ENCODE measurements at places on chromosomes 11 and 22.
A peak's percentile ranks its signal among the peaks of the same experiment; 100 is the strongest.

DNA sequence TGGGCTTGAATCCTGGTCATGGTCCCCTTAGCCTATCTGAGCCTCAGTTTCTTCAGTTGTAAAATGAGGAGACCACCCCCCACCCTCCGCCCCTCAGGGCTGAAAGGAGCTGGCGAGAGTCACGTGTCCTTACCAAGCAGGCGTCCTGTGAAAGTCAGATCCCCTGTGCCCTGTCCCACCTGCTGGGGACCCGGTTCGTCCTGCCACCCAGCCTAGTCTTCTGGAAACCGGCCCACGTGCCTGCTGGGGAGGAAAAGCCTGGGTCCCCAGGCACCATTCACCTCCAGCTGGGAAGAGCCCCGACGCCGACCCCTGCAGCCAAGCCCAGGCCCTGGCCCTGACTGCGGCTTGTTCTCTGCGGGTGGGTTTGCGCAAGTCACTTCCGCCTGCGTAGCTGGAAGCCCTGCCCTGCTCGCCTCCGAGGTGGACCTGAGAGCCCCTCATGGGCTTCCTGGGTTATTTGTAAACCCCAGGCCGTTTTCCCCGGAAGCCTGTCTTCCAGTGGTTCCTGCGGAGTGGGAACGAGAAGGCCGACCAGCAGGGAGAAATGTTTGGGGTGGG, 679 bp upstream of the SSH3 start:
- DNase-seq = no peak

GRCh38 chr22:27456696-27457503, 344.7 kb downstream of the MN1 start:
- no peak for DNase-seq

GRCh38 chr11:105636496-105636895, 26.6 kb downstream of the GRIA4 start:
- no peak for DNase-seq

DNA sequence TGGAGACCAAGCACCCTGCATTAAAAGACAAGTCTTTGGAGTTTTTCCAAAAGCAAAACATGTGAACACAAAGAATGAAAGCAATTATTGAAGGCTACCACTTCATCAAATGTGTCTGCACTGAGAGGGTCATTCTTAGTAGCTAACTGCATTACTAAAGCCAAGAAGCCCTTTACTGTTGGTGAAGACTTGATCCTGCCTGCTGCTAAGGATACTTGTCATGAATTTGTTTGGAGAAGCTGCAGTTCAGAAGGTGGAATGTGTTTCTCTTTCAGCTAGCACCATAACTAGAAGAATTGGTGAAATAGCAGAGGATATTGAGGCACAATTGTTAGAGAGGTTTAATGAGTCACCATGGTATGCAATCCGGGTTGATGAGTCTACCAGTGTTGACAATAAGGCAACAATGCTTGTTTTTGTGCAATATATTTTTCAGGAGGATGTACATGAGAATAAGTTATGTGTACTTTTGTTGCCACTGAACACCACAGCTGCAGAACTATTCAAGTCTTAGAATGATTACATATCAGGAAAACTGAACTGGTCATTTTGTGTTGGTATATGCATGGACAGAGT, 457.3 kb upstream of the ISX start:
- DNase-seq = no peak

DNA sequence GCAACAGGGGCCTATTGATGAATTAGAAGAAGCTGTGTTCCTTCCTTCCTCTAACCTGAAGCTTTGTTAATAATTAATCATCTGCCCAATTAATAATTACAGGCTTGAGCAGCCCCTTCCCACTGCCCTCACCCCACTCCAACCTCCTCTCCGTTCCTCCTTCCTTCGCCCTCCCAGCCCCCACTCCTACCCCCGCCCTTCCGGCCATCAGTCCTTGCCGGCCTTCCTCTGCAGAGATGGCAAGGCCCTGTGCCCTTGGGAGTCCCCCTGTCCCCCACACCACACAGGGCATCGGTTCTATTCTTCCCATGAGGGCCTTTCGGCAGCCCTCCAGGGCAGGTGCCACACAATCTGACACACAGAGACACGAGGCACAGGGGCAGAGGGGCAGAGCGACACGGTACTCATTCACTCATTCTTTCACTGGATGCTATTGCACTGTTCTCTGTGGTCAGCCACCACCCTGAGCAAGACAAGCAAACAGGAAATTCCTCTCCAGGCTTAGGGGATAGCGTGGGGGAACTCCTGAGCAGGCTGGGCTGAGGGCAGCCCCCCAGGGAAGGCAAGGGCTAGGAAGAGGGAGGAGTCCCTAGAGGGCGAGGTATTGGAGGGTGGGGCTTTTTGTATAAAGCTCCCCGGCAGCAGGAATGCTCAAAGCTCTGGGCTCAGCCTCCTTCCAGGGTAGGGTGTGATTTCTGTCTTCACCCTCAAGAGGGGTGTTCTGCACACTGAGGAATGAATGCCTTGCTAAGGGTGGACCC, 14.7 kb downstream of the MGAT3 start:
- no peak for DNase-seq

GRCh38 chr11:2940147-2940920, 11.1 kb upstream of the PHLDA2 start:
- no peak for DNase-seq

DNA sequence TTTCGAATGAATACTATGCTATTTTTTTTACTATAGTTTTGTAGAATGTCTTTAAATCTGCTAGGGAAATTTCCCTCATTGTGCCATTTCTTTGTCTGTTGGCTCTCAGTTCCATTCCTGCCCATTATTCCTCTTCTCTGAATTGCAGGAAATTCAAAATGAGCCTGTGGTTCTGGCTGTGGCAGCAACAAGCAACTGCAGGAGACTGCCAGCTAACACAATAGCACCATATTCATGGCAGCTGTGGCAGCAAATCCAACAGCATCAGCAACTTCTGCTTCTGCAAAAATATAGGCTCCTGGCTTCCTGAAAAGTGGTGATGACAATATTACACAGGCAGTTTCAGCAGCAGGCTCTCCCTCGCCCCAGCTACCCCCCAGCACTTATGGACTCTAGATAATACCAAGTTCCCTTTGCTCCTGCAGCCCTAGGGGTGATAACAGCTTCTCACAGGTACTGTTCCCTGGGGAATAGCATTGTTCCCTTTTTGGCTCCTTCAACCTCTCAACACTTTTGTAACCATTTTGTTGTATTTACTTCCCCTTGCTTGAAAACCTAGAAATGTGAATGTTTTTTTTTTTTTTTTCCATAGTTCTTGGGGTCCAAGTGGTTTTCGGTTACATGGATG, 9.3 kb downstream of the PATE4 start:
- peak; percentile 11 for DNase-seq

- no peak for DNase-seq
Measured at GRCh38 chr11:90775567-90776165, 552.8 kb upstream of the CHORDC1 start.

DNA sequence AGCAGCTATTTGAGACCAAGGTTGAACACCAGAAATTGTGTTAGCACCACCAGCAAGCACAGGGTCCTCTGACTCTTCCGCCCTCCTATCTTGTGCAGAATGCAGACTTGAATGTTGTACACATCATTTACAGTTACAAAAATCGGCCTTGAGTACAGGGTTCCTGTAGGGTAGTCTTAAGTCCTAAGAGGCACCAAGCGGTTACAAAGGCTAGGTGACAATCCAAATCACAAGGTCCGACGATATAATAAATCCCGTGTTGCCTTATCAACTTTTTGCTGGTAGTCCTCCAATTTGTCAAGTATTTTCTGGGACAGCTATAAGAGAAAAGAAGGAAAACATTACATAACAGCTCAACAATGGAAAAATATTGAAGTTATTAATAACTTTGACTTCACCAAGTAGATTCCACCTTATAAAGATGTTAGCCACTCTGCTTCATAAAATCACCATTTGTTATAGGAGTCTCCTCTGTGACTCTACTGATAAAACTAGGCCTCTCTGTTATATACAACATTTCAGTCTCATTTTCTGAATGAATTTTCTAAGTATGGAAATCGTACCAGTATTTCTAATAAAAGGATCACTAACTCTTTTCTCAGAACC, 11.8 kb upstream of the FNBP4 start:
- DNase-seq = no peak

All from globus pallidus (tissue), 1 donor.